MV-4-11 (cell line): ENCODE measurements at places on chromosomes 4 and X.
A peak's percentile ranks its signal among the peaks of the same experiment; 100 is the strongest.

DNA sequence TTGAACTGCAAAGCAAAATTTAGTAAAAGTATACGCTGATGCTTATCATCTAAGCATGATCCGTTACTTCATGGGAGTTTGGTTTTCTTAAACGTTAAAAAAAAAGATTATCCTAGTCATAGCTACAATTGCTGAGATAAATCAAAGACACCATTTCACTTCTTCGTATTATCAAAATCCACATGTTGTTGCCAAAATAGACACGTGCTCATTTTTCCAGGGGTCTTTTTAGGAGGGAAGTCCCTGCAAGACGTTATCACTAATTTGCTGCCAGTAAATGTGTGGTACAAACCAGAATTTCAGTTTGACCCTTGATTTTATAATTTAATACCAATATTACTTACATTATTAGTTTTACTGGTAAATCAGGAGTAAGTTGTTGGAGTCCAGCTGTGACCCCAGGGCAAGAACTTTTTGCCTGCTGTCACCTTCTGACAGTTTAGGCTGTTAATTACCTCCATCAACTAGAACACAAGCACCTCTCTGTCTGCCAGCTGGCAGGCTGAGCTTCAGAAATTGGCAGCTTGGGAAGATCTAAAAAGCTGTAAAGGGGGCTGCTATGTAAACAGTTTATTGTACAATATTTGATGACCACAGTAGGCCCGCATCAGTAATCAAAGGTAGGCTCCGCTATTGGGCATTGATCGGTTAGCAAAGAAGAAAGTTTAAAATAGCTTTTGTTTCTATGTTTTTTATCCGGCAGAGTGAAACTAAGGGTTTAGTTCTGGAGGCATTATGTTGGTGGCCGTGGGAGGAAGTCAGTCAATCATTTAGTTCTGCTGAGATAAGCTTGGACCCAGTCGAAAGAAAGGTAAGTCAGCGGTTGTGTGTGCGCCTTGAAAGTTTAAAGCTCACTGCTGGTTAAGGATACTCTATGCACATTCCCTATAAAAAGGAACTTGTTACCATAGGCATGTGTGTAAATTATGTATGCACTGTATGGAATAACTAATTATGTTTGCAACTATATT lies 196.4 kb downstream of the FBXO8 start:
- no peak for DNase-seq

DNA sequence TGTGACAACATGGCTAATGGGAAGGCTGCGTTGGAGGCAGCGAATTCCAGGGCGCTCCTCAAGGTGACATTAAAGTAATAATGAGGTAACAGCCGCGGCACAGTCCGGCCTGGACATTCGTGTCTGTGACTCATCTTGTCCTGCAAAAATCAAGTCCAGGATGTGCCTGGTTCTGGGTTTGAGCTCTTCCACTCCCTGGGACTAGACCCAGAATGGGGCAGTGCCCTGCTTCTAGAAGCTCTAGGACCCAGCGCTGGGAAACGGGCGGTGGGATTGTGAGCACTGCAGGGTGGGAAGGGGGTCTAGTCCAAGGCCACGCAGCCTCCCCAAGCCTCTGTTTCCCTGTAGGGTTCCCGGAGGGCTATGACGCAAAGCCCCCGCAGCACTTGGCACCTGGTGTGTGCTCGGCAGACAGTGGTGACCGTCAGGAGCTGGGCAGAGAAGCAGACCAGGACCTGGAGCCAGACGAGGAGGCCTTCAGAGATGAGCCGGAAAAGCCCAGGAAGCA lies 34.9 kb downstream of the HMX1 start:
- DNase-seq, result no peak

GRCh38 chr4:151025759-151026158 lies 10.7 kb upstream of the LRBA start:
- DNase-seq, result no peak

DNA sequence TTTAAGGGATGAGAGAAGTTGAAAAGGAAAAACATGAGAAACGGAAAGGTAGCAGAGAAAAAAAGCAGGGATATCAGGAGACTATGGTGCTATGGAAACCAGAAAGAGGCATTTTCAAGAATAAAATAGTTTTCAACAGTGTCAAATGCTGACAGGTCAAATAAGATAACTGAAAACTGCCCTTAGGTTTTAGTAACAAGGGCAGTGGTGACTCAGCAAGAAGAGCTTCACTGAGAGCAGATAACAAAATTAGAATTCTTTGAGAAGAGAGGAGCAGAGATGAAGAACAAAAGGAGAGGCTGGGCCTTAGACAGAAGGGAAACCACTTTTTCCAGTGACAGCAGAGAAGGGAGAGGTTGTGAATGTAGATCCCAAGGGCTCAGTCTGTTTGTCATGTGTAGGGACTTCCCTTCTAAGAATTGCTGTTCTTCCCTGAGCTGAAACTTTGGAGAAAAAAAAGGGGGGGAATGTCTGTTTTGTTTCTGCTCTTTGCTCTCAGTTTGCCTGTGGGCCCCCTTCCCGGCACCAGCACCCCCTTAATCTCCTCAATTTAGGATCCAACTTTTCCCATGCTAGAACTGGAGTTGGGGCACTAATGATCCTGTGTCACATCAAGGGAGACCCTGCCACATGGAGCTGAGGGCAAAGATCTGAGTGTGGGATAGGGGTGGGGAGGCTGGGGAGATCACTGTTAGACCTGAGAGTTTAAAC lies 26.8 kb upstream of the MAGEA10 start:
- DNase-seq, result no peak

DNA sequence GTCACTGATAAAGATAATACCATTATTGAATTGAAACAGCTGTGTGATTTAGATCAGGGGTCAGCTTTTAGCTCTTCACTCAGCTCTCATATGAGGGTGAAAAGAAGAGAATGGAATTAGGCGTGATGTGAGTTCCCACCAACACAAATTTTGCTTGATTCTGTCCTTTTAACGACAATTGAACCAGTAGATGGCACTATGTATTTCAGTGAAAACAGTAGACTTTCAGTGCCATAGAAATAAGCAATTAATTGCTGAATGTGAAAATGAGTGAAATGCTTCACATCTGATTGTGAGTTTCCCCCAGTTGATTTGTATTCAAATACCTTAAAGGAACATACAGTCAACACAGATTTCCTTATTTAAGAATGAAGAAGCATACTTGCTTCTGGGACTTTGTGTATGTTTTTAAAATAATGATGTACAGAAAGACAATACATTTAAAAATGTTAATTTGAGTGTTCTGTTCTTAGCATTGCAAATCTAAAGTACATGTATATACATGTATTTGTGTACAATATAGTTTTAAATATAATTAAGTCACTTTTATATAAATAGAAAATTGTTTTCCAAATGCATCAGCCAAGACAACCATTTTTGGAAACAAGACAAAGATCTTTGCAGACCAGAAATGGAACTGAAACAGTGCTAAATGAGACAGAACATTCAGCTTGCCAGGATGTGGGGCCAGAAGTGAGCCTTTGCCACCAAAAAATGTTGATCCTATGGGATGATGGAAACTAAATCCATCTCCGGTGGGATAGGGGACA lies 178.8 kb downstream of the SNCA start:
- no peak for DNase-seq

DNA sequence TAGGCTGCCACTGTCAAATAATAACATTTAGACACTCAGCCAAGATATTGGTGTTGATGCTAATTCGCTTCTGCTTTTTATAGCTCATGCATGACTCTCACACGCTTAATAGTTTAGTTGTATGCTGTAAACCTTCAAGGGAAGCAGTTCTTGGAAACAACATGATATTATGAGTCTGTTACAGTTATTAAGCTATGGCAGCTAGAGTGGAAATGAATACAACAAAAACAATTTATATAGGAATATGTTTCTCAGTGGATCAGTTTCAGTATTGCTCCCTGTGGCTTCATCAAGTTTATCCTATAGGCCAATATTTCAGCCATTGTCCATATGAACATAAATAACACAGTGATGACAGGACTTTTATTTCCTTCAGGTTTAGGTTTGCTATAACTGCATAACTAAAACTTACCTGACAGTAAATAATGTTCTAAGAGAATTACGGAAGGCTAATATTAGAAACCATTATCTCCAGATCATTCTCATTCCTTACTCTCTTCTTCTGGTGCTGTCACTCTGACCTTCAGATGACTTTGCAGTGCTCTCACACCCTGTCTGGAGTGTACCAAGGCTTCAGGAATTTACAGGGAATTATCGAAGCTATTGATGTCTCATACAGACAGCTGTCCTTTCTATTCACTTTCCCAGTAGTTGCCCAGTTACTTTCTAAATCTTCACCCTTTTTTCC lies 555.0 kb downstream of the ANKRD50 start:
- DNase-seq, result no peak

DNA sequence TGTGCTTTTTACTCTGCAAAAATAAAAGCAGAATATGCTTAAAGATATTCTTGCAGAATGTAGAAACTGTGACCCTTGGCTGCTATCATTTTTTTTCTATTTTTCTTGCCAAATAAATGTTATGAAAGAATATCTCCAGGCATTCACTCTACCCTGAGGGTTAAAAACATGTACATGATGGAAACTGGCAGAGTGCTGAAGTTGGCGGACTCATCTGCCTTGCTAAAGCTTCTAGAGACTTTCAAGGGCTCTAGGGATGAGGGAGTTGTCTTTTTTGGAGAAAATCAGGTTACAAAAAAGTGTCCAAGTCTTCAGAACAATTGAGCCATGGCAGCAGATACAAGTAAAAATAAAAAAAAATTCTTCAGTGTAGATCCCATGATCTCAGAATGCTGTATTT lies 40.5 kb upstream of the NRK start:
- DNase-seq, result no peak

DNA sequence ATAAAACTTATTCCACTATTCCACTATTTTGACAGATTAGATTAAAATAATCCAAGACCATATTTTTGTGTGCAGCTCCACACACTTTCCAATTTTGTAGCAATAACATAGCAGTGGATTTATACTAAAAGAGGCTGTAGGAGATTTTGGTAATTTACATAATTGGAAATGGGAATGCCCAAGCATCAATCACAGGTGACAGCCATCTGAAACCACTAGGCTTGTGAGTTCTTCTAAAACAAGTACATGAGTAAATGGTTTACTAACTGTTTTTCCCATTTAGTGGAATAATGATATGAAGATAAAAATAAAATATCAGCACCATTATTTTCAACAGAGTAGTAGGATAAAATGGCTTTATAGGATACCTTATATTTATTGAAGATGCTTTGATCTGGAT lies 4.4 kb downstream of the ANK2 start:
- no peak for DNase-seq

GRCh38 chr4:110041735-110042134 lies 129.1 kb downstream of the EGF start:
- DNase-seq, result no peak

DNA sequence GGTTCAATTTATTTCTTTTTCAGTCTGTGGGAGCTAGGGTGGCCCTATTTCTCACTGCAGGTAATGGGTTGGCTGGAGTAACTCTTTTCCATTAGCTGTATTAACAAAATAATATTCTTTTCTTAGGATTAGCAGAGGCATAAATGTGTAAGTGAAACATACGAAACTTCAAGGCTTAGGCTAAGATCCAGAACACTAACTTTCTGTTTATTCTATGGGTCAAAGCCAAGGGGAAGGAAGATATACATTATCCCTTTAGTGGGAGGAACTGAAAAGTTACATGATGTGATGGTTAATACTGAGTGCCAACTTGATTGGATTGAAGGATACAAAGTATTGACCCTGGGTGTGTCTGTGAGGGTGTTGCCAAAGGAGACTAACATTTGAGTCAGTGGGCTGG lies 66.4 kb downstream of the DCAF8L2 start:
- DNase-seq, result no peak

DNA sequence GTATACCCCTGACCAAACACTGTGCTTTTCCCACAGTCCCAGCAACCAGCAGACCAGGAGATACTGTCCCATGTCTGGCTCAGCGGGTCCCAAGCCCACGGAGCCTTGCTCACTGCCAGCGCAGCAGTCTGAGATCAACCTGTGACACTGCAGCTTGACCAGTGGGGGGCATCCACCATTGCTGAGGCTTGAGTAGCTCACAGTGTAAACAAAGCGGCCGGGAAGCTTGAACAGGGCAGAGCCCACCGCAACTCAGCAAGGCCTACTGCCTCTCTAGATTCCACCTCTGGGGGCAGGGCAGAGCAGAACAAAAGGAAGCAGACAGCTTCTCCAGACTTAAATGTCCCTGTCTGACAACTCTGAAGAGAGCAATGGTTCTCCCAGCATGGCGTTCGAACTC lies 58.1 kb downstream of the SLC10A6 start:
- DNase-seq, result no peak

DNA sequence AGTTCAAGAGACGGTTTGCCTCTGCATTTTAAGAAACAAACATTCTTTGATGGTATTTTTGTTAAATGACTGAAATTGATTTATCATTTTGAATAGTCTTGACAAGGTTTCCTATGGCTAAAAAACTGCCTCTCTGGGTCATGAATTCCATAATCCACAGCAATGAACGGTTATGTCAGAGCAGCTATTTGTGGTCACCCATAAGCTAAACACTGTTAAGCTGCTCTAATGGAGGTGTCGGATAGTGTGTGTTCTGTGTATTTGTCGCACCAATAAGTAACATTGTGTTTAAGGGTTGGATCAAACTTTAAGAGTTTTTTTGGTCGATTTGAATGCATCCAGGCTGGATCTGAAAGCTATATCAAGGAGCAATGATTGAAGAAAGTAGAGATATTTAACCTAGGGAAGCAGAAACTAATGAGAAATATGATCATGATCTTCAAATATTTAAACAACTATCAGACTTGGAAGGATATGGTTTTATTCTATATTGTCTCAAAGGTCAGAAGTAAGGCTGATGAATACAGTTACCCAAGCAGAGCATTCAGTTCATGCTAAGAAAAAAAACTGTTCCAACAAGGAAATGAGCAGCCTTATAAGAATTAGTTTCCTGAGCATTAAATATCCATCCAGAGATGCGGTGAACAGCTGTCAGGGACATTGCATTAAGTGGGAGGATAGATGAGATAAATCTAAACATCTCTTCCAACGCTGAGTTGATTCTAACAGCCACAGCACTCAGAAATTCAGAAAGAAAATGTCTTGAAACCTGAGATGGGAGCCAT lies 232.3 kb upstream of the RPS6KA3 start:
- no peak for DNase-seq

DNA sequence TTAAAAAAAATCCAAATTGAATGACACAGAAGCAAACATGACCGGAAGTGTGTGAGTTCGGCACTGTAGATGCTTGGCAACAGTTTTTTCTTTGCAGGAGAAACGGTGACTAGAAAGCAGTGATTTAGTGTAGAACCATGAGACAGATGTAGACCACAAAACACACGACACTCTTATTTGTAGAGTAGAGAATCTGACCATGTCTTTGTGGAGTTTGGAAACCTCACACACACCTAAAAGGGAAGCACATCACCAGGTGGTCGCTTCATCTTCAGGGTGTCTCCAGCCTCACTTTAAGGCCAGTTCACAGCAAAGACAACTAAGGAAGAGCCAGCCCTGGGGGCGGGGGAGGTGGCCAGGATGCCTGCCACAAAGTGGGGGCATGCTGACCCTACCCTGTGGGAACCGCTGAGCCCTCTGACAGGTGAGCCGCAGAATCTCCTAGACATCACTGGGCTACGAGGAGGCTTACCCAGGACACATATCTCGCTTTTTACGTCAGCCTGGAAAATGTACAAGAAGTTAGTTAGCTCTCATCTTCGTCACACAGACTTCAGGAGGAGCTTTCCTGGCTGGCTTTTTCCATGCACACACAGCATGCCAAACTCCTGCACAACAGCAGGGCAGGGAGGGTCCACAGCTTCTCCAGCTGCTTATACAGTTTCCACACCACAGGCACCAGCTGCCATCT lies 64.4 kb upstream of the PDLIM3 start:
- no peak for DNase-seq

GRCh38 chr4:74654230-74654681 lies 140.1 kb downstream of the BTC start:
- DNase-seq, result peak; percentile 94

- no peak for DNase-seq
Observed at GRCh38 chr4:137432446-137433311, 99.6 kb downstream of the PCDH18 start.
